MG63 (cell line): ENCODE measurements at places on chromosomes 2 and 18.

- no peak for DNase-seq
Measured at GRCh38 chr18:10381951-10382350, 72.5 kb upstream of the APCDD1 start.

GRCh38 chr2:151186011-151186410, 75.7 kb downstream of the RBM43 start:
- no peak for DNase-seq

DNA sequence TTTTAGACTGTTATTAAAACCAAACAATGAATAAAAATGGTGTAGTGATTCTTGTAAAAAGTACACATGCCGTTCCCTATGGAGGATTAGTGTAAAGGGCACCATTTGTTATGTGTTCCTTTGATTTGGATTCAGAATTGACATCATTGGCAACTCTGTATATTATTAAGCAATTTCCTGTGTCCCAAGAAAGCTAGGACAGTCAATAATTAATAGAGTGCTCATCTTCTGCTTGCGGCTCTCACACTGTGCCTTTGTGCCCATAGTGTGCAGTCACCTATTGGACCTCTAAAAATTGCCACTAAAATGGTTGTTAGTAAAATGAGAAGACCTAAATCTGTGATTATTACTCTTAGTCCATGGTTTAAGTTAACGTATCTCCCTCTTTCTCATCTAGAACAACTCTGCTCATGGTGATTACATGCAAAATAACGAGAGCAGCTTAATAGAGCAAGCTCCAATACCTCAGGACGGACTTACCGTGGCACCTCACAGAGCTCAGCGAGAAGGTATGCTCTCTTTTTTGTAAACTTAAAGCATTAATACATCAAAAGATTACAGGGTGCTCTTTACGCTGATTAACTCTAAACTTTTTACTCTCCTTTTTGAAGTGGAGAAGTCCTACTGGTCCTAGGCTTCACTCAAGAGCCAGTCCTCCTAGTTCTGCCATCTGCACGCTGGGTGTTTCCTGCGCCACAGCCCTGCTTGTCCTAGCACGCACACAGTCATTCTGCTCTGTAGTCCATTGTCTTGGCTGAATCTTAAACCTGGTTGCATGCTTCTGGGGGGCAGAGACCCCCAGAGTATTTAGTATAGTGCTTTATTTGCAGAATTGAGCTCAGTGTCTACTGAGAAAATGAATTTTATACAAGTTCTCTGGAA, 16.7 kb downstream of the ZCCHC2 start:
- DNase-seq: no peak

DNA sequence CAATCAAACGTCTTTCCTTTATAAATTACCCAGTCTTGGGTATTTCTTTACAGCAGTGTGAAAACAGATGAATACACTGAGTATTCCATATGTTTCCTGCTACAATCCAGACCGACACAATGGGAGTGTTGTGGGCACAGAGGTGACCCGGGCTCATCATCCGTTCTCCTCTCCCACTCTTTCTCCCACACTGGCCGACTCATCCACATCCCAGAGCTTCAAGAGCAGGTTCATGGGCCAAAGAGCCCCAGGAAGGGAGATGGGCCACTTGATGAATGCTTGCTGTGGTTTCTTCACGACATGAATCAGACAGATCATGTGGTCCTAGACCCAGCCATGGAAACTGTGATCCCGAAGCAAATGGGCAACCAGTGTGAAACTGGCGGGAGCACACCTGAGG, 4.1 kb upstream of the COPS8 start:
- no peak for DNase-seq
